ENCODE measurements at places on chromosomes 7 and 10.

DNA sequence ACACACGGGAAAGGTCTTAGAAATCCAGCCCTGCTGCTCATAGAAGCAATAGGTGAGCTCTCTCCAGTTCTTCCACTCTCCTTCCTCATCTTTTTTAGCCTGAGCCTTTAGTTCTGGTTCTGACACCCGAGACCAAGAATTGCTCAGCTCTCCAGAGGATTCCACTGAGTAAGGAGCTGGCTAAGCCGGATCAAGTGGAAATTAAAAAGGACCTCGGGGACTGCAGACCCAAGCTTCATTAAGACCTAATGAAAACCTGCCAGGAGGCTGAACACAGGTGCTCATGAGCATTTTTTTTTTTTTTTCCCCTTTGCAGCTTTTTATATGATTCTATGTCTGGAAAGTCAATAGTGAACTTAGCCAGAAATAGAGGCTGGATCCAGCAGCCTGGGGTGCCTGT lies 1176.0 kb upstream of the AUTS2 start:
- no peak for DNase-seq

GRCh38 chr7:30804078-30804661 lies 33.0 kb downstream of the MINDY4 start:
- no peak for DNase-seq

- DNase-seq: no peak
Measured at GRCh38 chr7:5177060-5177459, 13.0 kb upstream of the WIPI2 start.

DNA sequence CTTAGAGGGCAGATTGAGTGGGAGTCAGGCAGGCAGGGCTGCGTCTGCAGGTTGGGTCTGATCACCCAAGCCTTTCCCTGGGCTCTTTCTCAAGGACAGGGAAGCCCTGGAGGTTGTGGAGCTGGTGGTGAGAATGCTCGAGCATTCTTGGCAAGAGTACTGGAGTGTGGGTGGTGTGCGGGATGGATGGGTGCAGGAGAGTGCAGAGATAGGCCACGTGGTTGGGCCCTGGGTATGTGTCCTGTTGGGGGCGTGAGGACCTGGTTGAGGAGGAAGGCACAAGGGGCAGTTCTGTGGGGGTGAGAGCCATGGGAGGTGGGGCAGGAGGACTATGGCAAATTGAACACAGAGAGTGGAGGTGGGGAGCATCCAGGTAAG lies 135.9 kb downstream of the PTPN20 start:
- DNase-seq: no peak

GRCh38 chr7:86953653-86954336 lies 105.7 kb downstream of the ELAPOR2 start:
- DNase-seq: no peak

DNA sequence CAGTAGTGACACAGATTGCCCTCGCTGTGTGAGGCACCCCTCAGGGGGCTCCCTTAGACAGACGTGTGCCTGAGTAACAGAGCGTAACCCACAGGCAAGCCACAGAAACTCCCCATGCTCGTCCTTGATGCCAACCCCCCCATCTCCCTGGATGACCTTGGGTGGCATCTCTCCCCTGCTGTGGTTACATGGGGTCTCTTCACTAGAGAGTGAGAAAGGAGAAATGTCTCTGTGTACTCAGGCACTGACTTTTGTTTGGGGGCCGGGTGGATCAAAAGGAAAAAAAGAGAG lies 1.1 kb upstream of the ASB10 start:
- no peak for DNase-seq

DNA sequence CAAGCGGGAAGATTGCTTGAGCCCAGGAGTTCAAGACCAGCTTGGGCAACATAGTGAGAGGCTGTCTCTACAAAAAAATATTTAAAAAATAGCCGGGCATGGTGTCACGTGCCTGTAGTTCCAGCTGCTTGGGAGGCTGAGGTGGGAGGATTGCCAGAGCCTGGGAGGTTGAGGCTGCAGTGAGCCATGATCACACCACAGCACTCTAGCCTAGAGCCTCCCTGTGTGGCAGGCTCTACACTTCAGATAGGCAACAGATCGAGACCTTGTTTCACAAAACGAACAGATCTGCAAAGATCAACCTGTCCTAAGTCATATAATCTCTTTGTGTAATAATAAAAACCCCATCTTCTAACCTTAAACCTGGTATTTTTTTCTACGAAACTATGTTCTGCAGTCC lies 76.8 kb downstream of the PTEN start:
- no peak for DNase-seq
